ENCODE measurements at places on chromosomes 1 and 21. TPM values are rescaled to one million over a fixed set of nuclear protein-coding genes. Genes with fewer than 3 reads are reported as not detected.

The SYPL2 gene
- 9.3 TPM for polyA plus RNA-seq

The FCMR gene
- 2.4 TPM for polyA plus RNA-seq

The GBP6 gene
- polyA plus RNA-seq = not detected

The ALX3 gene
- polyA plus RNA-seq = not detected

The OR2T11 gene
- not detected for polyA plus RNA-seq

The DMBX1 gene
- not detected for polyA plus RNA-seq

The LDLRAD1 gene
- polyA plus RNA-seq = not detected

The HAO2 gene
- 118 TPM for polyA plus RNA-seq

The S100A2 gene
- 9.2 TPM for polyA plus RNA-seq

The EVA1C gene
- polyA plus RNA-seq = 3.1 TPM

All from right renal cortex interstitium (tissue), 3 donors.